Lower leg skin (tissue), 4 donors: ENCODE measurements at places on chromosomes 1 and 21.

DNA sequence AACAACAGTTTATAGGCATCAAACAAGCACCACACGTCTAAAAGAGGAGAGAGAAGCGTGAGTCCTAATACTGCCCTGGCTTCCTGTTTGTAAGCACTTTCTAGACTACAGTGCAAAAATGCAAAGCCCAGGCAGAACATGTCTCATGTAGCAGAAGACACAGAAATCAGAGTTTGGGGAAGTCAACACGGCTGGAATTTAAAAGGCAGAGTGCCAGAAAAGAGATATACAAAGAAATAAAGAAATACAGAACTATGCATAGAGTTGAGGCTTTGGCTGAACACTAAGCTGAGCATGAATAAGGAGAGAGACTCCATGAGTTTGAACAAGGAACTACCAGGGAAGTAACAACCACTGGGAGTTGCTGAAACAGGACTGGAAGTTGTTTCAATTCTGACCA is 566.6 kb upstream of the NR5A2 start:
- DNase-seq: no peak

DNA sequence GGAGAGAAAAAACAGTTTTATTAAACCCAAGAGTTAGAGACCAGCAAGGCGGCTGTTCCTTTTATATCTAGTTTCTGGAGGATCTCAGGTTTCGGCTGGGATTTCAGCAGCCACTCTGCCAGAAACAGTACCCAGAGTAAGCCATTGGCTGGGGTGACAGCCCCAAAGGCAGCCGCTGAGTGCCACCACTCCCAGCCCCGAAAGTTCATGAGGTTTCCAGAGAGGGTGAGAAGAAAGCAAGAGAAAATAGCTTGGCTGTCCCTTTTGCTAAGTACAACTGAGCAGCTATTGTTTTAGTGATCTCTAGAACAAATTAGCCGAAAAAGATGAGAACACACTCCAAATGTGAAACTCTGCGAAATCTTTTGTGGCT is 1.2 kb downstream of the SH3BGR start:
- DNase-seq: no peak

DNA sequence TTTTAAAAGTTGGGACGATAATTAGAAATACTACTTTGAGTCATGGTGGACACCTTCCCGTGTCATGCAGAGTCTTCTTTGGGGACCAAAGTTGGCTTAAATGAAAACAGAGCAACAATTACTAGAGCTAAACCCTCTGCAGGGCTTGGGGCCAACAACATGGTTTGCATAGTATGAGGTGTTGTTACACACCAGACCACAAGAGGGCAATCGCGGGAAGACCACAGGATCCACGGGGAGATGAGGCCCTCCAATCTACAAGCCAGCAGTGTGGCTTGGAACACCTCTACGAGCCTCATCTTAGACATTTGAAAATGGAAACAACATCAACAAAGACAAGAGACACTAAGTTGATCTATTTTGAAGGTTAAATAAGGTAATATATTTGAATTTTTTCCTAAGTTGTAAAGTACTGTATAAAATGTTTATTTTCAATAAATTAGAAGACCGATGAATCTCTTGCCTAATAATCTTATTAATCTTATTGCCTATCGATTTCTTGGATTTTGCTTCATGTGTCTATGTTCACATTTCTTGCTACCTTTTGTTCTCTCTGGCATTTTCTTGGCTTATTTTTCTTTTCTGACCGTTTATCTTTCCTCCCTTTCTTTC is 8.2 kb upstream of the SMCP start:
- peak; percentile 60 for DNase-seq

GRCh38 chr1:44501047-44501890 is 96.2 kb downstream of the RNF220 start:
- DNase-seq: no peak

DNA sequence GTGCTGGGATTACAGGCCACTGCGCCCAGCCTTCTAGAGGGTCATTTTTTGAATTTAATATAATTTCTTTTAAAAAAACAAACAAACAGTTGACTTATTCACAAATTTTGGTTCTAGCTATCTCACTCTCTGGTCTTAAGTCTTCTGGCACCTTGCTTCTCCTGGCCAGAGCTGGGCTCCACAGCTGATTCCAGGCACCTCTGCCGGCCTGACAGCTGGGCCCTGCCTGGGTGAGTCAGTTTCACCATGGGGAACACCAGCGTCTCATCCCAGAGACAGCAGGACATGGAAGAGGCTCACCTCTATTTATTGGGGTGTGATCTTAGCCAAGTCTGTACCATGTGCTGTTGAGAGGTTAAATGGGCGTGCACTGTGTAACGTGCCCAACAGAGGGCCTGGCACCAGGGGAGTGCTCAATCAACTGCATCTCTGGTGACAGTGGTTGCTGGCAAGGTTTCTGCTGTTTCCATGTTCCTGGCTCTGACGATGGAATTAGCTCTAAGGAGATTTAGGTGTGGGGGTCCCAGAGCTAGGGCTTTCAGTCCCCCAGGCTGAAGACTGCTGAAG is 956 bp downstream of the CPLANE2 start:
- peak; percentile 66 for DNase-seq

- peak; percentile 10 for DNase-seq
Observed at GRCh38 chr1:114078116-114078515, 75.6 kb downstream of the SYT6 start.

DNA sequence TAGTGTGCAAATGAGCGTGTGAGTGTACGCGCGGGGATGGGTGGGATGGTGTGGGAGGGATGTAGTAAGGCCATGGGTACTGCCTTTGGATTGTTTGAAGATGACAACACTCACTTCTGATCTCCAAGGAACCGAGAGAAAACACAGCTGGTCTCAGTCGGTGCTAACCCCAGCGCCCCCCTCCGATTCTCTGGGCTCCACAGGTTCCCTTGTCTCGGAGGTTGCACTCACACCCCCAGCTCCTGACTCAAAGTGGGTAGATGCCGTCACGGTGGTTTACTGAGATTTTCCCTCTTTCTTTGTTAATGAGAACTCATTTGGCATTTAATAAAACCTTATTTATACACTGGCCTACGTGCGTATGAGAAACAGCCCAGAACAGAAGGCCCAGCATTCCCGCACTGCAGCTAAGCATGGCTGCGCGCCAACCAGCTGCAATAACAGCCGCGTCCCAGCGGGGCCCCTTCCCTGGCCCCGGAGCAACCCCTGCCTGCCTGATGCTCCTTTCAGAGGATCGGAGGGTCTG is 25.8 kb downstream of the ABCA4 start:
- DNase-seq: peak; percentile 94

- DNase-seq: no peak
Observed at GRCh38 chr1:30777904-30778153, 20.3 kb upstream of the LAPTM5 start.

DNA sequence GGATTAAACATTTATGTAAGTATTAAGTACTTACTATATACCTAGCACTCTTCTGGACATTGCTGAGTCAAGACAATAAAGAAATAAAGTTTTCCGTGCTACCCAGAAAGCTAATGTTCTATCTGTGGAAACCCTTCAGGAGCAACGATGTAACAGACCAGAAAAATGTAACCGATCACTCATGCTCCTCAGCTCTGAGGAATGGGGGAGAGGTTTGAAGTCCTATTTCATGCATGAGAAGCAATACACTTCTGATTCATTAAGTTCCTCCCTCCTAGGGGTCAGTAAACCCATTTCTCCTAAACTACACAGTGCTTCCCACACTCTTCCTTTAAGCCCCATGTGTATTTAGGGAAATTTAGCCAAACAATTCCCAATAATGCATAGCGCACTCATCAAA is 25.6 kb upstream of the KAZN start:
- no peak for DNase-seq

- DNase-seq: no peak
Observed at GRCh38 chr1:89855413-89856123, 34.7 kb downstream of the LRRC8D start.

DNA sequence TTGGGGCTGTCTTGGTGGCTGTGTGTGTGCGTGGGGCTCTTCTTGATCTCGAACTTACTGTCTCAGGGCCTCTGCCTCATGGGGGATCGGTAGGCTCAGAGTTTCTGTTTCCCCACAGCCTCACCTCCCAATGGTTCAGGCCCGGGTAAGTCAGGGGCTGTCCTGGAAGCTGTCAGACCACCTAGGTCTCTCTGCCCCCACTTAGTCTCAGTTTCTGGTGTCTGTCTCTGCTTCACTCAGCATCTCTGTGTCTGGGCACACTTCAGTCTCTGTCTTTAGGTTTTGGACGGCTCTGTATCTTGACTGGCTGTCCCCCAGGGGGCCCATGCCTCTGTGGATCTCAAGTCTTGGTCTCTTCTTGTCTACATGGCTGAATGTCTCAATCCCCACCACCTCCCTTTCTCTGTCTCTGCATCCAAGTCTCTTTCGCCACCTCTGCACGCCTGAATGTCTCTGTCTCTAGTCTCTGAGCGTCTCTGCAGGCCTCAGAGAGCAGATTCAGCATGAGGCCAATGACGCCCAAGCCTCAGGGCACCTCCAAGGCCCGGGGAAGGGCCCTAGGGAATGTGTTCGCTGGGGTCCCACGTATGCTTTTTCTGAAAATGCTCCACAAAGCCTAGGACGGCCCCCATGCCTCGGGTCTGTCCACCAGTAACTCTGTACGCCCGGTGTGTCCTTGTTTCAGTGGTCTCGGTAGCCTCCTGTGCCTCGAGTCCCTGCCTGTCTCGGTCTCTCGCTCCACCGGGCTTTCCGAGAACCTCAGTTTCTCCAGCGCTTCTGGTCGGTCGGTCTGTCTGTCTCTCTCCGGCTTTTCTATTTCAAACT is 818 bp downstream of the FHL3 start:
- no peak for DNase-seq

DNA sequence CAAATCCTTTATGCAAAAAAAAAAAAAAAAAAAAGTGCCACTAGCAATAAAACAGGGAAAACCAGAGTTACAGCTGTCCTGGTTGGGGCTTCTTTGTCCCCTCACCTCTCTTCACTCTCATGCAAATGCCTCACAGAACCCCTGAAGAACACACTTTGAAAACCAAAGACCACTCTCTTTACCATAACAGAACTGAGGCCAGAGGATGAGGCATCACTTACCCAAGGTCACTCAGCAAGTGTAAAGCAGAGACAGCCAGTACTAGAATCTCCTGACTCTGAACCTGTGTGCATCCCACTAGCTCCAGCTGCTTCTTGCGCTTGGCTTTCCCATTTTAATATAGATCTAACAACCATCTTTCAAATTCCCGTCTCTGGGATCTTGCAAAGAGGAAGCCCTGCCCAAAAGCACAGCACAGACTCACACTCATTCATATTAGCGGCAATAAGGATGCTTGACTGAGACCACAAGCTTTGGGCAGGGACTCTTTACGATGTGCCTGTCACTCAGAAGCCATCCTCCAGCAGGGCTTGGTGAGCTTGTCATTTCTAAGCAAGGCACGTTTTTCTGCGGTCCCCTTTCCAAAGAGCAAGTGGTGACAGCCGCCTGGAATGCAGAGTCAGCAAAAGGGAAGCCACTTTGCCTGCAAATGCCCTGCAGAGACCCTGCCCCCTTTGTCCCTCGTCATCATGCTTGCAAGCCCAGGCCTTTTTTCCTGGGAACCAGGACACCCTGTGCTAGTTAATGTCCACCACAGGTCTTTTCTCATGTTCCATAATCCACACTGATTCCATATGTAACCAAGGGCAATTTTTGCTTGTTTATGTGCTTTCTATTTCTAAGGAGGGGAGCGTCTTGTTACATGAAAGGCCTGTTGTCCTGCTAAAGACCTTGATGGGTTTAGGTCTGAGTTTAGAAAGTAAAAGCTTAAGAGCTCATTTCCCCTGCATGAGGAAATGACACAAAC is 76.5 kb upstream of the NFIA start:
- DNase-seq: no peak

- DNase-seq: peak; percentile 74
Observed at GRCh38 chr1:165903672-165904071, 76.3 kb downstream of the UCK2 start.

GRCh38 chr1:218851586-218851985 is 322.1 kb upstream of the LYPLAL1 start:
- no peak for DNase-seq

GRCh38 chr1:234216116-234216703 is 157.0 kb upstream of the COA6 start:
- no peak for DNase-seq

DNA sequence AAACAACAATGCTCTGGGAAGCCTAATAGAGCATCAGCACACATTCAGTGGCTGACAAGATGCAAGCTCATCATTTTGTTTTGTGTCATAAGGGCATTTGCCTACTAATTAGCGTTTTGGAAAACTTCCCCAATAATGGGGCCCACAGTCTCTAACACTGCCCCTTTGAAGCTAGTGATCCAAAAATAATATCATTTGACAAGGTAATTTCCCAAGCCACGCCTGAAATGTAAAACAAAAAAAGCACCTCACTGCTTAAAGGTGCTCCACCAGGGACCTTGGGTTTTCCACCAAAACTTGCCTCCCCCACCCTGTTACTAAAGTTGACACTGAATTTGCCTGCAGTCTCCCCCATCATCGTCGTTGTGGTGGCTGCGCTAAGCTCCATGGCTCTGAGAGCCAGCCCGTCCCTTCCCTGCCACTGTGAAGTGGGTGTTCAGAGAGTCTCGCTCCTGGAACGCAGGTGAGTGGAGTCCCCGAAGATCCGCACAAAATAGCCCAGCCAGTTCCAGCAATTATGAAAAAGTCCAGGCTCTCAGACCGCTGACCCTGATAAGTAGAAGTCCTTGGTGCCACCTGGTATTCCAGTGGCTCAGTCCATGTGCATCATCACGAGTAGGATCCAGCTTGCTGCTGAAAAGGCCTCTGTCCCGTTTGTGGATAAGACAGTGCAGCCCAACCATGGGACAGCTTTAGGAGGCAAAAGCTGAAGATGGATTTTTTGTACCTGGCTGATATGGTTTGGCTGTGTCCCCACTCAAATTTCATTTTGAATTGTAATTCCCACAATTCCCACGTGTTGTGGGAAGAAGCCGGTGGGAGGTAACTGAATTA is 52.2 kb downstream of the RAB3GAP2 start:
- DNase-seq: no peak

- DNase-seq: no peak
Observed at GRCh38 chr1:113858418-113858817, 13.1 kb downstream of the PTPN22 start.

DNA sequence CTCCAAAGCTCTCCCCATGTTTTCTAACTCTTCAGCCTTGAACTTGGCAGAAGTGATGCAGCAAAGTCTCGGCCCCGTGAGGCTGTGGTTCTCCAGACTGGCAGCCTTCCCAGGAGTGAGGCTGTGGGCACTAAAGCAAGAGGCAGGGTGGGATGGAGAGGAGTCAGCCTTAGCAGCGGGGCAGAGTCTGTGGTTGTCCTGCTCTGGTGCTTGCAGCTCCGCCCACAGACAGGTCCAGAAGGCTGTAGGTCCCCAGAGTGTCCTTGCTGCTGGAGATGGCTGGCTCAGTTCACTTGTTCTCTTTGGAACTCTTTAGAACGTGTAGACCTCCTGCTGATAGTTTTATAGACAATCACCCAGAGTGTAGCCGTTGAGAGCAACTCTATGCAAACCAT is 142.6 kb downstream of the AJAP1 start:
- DNase-seq: no peak

DNA sequence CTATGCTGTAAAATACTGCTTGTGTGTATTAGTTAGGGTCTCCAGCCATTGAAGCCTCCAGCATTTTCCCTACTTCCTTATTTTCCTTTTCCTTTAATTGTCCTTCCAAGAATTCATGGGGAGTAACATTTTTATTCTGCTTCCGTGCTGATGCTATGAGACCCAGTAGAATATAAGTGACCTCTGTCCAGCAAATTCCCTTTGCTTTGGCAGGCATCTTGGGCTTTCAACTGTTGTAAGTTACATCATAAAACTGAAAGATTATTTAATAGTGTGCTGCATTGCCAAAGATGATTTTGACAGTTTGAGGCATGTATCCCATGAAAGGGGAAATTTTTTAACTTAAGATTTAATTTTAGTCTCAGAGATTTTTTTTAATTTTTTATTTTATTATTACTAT is 48.1 kb upstream of the B3GALT2 start:
- DNase-seq: no peak
